Thyroid gland (tissue), 4 donors: ENCODE measurements at places on chromosomes 7 and 10. TPM values are rescaled to one million over a fixed set of nuclear protein-coding genes. Genes with fewer than 3 reads are reported as not detected.

DNA sequence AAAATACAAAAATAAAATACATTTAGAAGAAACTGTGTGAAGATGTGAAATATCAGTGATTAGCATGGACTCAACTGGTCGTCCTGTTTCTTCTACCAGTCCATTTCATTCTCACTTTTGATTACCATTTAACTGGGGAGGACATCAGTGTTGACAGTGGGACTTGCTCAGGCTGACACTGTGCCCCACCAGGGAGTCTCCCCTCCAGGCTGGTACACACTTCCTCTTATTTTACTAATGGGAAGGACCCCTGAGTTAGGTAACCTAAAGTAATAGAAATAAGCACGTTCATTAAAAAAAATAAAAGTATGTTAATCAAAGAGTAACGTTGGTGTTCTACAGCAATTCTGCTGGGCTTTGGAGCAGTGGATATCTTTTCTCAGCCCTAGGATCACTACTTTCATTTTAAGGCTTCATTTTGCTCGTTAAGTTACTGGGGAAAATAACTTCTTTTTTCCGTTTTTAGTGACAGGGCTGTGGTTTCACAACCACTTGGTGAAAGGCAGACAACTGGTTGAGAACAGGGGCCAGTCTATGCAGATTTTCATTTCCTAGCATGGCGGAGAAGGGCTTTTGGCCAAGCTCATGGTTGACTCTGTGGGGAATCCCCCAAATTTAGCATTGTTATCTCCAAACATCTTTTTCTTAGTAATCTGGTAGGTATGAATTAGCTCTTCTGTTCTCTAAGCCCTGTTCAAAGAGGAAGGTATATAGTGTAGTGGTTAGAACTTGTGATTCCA is 2.1 kb downstream of the SNX10 start:
- no peak for DNase-seq
- no peaks in the 10 kb centered on the region for H3K36me3 ChIP-seq
- no peak overlapping the region for H3K27ac ChIP-seq
- H3K4me3 ChIP-seq: no peak overlapping the region

DNA sequence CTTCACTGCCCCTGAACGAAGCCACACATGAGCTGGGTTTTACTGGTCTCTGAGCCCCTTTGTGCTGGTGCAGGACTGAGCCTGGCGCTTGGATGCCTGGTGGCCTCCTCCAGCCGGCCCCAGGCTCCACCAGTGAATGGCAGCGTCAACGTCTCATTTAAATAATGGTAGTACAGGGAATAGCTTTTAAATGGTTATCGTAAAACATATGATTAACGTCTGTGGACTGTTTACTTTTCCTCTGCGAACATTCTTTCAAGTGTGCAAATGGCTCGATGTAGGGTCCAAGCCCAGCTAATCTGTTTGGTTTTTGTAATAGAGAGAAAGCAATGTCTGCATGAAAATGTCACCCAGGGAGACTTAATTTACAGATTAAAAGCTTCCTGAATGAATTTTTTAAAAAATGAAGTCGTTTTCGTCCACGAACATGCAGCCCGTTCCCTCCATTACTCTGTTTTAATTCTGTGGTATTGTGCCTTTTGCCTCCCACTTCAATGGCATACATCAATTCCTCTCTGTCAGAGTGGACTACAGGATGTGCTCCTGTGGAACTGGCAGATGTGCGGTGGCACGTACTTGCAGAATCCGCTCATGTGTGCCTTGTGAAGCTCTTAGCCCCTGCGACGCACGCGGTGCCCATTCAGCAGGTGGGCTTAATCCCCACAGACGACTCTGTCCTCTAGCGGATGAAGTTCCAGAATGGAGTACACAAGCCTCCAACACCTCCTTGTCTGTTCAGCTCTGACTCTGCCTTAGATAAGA is 192.7 kb downstream of the TCF7L2 start:
- no peak for DNase-seq
- H3K27ac ChIP-seq: no peak overlapping the region
- H3K27me3 ChIP-seq: no peaks in the 10 kb centered on the region
- H3K4me3 ChIP-seq: no peak overlapping the region
- H3K36me3 ChIP-seq: peaks cover 18% of the 10 kb centered on the region
- H3K4me1 ChIP-seq: no peaks in the 10 kb centered on the region

The PLOD3 gene
- total RNA-seq: 30.0 TPM

The OR2A7 gene
- 19.6 TPM for total RNA-seq

The LIPM gene
- not detected for total RNA-seq
